GM23338 (cell line): ENCODE measurements at places on chromosomes 6 and 20.

GRCh38 chr6:52227495-52227894, 16.8 kb downstream of the IL17F start:
- DNase-seq, result no peak

DNA sequence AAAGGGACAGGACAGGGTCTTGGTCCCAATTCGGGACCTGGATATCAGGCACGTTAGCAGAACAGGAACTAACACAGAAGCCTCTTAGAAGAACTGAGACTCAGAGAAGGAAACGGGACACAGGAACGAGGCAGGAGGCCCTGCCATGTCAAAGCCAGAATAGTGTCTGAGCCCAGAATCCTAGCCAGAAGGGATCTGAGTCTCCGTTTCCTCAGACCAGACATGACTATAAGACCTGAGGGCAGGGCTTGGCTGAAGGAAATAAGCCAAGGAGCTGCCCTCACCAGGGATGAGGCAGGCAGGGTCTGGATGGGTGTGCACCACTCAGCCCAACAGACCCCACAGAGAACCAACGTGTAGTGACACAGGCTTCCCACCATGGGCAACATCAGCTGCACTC, 40.3 kb downstream of the TRERF1 start:
- DNase-seq, result no peak

- DNase-seq, result no peak
These were observed 30.9 kb downstream of the PYGB start for GRCh38 chr20:25278636-25279361.

GRCh38 chr6:71498638-71499037, 210.0 kb downstream of the OGFRL1 start:
- no peak for DNase-seq

GRCh38 chr20:53901497-53902096, 168.8 kb downstream of the BCAS1 start:
- DNase-seq, result no peak

DNA sequence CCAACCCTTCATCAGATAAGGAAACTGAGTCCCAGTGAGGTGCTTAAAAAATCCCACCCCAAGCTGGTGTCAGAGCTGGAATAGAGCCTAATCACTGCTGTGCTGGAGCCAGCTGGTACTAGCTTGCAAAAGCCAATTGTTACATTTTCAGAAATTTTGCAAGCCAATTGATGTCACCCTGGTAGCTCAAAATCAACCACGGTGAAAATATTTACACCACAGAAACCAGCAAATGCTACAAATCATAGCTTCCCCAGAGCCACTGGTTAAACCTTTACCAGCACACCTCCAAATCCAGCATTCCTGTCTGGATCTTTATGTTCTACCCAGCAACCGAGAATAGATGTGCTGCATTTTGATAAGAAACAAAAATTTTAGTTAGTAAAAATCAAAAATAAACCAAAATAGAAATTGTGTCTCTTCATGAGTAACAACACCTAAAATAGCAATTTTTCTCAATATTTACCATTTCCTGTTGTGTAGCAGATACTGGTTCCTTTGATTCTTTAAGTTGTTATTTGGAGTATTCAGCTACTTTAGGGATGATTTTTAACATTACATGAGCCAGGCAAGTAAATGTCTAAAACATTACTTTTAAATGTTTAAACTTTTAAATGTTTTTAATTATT, 7.2 kb upstream of the LCA5 start:
- peak; percentile 13 for DNase-seq

DNA sequence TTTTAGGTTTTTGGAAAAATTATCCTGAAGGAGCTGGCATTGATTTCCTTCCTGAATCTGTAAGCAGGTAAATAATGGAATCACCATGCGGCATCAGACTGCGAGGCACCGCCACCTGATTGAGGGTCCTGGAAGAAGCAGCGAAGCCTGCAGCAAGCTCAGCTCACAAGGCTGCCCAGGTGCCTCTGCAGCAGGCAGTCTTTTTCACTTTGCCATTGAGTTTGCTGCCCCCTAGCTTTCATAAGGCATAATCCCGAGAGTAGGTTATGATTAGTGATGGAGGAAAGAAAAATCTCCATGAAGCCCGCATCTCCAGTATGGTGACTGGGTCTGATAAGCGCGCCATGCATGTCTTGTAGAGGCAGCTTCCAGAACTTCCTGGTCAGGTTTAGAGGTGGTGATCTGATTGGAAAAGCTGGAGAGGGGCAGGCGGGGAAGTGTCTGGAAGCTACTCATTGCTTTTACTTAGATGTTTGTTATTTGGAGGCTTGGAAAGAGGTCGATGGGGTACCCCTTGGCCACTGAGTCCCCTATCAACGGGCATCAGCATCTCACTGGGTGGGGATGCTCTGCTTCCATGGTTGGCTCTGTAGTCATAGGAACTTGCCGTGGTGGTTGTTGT, 26.7 kb downstream of the IYD start:
- peak; percentile 93 for DNase-seq

DNA sequence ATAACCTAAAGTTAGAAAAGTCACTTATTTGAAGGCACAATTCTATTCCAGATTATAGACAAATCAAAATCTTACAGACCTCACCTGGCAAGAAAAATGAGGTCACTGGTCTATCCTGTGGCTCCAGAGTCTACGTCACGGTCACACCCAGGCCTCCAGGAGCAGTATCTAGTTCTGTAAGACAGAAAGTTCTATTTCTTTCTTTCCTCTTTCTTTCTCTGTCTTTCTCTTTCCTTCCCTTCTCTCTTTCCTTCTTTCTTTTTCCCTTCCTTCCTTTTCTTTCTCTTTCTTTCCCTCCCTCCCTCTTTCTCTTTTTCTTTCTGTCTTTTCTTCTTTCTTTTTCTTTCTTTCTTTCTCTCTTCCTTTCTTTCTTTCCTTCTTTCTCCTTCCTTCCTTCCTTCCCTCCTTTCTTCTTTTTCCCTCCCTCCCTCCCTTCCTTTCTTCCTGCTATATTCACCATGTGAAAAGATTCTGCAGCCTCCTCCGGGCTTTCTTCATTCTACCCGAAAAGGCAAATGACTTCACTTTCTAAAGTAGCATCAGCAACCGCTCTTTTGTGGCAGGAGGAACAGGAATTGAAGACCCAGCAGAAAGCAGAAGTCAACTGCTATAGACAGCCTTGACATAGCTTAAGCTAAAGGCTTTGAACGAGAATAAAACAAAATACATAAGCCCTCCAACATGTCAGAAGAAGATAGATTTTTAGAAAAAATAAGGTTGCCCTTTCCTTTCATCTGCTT, 83.9 kb upstream of the SIRPG start:
- no peak for DNase-seq

DNA sequence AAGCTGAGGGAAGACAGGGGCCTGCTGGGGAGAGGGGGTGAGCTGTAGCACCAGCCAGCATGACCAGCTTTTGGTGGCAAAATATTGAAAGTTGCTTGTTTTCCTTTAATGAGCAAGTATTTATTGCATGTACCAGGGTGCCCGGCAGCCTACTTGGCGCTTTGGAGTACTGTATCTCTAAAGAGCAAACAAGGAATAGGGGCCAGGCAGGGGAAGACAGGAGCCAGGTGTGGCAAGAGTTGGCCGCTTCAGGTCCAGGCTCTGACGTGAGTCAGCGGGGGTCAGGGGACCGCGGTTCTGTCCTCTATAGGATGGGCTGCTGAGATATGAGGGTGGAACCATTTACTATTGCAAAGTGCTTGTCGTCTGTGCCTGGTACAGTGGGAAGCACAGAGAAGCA, 63.1 kb downstream of the PSMG4 start:
- no peak for DNase-seq

GRCh38 chr20:13819885-13820645, 35.2 kb downstream of the NDUFAF5 start:
- DNase-seq, result peak; percentile 80

DNA sequence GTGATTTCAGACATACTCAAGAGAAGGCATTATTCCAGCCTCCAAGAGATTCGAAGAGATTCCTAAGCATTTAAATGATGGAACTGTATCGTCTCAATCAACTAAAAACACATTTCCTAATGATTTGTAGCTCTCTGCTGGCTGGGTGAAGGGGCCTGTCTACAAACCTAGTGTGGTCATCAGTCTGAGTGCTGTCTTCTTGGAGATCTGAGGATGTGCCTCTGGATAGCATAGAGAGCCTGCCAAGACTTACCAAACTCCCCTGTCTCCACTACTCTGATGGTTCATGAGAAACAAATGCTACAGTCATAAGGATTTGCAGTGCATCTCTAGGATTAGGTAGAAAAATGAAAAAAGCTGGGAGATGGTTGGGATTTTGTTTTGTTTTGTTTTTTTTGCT, 176.9 kb upstream of the CITED2 start:
- no peak for DNase-seq

GRCh38 chr6:31712296-31712695, 2.9 kb upstream of the LY6G6D start:
- no peak for DNase-seq

DNA sequence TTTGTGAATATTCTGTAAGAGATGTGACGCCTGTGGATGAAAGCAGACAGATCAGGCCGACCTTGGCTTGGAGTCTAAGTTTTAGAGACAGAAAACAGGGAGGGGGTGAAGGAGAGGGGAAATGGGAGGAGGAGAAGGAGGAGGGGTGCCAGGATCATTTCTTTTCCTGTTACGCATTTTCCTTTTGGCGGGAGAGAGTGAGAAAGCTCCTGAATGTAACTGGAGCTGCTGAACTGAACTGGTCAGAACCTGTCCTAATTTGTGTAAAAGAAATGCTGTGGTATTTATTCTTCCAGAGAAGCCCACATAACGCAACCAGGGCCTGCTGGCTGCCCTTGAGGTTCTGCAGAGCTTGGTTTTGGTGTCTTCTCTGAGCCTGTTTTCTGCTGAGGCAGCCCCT, 41.9 kb downstream of the UTRN start:
- peak; percentile 72 for DNase-seq

DNA sequence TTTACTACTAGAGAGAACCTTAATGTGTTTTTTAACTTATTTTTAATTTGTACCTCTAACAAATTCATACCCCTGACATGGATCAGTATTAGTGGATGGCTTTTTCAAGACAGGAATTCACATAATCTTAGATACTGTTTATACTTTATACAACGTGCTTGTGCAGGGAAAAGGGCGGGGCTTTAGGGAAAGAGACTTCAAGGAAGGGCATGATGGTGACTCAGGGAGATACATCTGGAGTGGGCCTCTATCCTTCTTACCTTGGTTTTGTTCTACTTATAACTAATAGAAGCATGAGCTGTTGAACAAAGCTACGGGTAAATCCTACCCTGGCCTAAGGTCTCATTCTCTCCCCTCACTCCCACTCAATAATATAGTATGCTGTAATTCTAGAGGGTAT, 160.8 kb downstream of the C6orf58 start:
- no peak for DNase-seq

GRCh38 chr20:59515013-59515905, 89.1 kb upstream of the PHACTR3 start:
- peak; percentile 94 for DNase-seq

GRCh38 chr6:142803032-142803431, 141.9 kb downstream of the HIVEP2 start:
- DNase-seq, result no peak

GRCh38 chr6:32096087-32096393, 13.1 kb downstream of the TNXB start:
- DNase-seq, result no peak

- no peak for DNase-seq
These were observed 6.2 kb upstream of the FGD2 start for GRCh38 chr6:36999061-36999750.

DNA sequence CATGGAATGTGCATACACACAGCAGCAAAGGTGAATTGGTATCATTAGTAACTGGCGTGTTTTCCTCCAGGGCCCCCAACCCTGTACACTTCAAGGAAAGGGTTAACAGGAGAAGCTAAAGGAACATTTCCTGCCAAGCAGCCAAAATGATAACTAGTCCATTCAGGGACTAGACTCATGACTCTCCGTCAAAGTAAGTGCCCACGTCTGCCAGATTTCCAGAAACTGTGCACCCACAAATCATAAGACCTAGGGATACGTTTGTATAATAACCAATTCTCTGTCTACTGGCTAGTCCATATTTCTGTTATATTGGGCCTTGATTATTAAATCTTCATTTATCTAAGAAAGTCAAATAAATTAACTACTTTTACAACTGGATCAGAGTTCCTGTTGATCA, 76.0 kb upstream of the NHSL1 start:
- DNase-seq, result no peak

DNA sequence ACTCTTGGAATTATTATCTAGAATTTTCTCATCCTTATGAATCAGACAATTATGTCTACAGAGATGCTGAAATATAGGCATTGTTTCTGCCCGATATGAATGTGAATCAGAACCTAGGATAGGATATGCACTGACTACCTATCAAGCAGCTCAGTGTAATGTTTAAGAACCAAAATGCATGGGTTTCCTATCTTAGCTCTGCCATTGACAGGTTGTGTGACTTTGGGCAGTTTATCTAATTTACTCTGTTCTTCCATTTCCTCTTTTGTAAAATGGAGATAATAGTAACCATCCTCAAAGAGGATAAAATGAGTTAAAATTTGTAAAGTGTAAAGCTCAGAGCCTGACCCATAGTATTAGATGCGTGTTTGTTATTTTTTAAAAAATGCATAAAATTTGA, 10.2 kb upstream of the AIG1 start:
- DNase-seq, result no peak
